ENCODE measurements at places on chromosomes 6 and 20. TPM values are rescaled to one million over a fixed set of nuclear protein-coding genes. Genes with fewer than 3 reads are reported as not detected.

DNA sequence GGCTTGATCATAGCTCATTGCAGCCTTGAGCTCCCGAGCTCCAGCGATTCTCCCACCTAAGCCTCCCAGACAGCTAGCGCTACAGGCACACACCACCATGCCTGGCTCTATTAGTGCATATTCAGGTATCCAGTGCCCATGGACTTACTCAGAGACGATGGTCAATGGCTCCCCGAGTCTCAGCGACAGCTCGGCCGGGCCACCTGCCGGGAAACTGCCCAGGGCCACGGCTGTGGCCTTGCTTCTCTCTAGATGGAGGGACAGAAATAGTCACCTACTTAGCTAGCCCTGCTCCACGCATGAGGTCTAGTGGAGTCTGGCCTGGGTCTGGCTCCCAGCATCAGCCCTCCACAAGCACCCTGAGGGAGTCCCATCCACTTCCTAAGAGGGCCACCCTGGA is 11.7 kb downstream of the SLA2 start:
- no peak for DNase-seq

DNA sequence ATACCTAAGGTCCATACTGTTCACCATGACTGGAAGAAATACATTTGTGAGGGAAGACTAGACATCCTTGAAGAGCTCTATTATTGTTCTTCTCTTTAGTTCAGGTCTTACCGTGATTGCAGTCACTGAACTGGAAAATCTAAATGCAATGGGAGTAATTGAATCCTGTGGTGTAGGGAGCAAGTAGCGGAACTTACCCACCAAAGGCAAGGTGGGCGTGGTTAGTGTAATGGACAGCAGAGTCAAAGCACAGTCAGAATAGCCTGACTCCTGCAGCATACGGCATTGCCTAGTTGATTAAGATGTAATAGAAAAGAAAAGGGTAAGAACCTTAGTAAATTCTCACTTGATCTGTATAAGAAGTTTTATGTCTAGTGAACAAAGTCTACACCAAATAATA is 679.7 kb upstream of the EPHA7 start:
- peak; percentile 9 for DNase-seq

LPA gene
- total RNA-seq = not detected

NRSN2 gene
- total RNA-seq = 5.3 TPM

COL20A1 gene
- total RNA-seq = 0.87 TPM

TTK gene
- 34.6 TPM for total RNA-seq

MOCS3 gene
- total RNA-seq = 17.2 TPM

LGSN gene
- total RNA-seq = not detected

LY6G6C gene
- total RNA-seq = not detected
